ENCODE measurements at places on chromosomes 16 and 17.

DNA sequence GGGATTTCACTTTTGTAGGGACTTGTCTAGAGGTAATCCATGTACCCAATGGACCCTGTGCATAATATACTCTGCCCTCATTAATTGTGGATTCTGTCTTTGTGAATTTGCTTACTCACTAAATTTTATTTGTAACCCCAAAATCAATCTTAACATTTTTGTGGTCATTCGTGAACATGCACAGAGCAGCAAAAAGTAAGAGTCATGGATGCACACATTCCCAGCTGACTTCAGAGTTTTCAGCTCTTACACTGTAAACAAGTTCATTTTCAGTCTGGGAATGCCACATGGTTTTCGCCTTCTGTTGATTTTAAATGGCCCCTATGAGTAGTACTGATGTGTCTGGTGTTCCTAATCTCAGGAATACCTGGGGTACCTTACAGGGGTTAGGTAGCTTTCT, 24.3 kb downstream of the TAC4 start:
- no peak for DNase-seq

GRCh38 chr17:10831696-10832095, 6.2 kb downstream of the PIRT start:
- DNase-seq = no peak

- no peak for DNase-seq
These were observed 196.9 kb downstream of the SPECC1 start for GRCh38 chr17:20206068-20206467.

GRCh38 chr16:81647527-81647926, 131.6 kb upstream of the PLCG2 start:
- no peak for DNase-seq

DNA sequence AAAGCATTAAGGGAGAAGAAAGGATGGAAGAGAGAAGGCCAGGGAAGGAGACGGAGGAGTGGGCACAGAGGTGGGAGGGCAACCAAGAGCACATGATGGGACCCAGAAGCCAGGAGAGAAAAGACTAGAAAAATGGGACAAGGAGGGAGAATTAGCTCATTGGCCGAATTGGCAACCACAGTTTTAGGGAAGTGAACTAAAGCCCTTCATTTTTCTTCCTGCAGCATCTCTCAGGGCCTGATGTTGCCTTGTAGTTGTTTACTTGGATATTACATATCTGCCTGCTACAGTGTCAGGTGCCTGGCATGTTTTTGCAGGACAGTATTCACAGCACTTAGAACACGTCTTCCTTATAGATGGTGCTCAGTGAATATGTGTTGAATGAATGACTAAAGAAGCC, 19.0 kb downstream of the EMP2 start:
- no peak for DNase-seq

Measured in NCI-H524 (cell line).